ENCODE measurements at places on chromosomes 12 and 14.
A peak's percentile ranks its signal among the peaks of the same experiment; 100 is the strongest.

DNA sequence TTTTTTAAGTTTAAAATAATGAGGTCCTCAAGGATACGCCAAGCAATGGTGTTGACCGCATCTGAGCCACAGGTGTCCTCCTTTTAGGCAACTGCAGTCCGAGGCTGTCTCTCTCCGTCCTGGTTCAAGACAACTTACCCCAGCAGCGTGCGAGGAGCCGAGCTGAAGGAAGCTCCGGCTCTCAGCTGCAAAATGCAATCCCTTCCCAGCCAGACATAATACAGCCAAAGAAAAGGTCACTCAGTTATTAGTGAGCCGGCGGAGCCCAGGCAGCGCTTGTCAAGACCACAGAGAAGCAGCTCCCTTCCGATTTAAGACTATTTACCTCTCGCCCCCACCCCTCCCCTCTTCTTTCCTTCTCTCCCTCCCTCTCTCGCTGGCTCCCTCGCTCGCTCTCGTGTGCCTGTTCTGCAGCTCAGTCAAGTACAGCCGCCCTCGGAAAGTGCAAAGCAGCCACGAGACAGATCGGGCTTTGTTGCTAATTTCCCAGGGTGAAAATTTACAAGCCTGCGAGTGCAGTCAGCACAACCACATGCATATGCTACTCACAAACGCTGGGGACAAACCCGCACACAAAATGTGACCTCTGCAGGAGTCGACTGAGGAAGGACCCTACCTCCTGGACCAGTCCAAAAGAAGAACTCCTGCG lies 363 bp upstream of the LMO3 start:
- DNase-seq, result no peak

GRCh38 chr14:75290851-75291250 lies 12.2 kb downstream of the FOS start:
- DNase-seq, result no peak

DNA sequence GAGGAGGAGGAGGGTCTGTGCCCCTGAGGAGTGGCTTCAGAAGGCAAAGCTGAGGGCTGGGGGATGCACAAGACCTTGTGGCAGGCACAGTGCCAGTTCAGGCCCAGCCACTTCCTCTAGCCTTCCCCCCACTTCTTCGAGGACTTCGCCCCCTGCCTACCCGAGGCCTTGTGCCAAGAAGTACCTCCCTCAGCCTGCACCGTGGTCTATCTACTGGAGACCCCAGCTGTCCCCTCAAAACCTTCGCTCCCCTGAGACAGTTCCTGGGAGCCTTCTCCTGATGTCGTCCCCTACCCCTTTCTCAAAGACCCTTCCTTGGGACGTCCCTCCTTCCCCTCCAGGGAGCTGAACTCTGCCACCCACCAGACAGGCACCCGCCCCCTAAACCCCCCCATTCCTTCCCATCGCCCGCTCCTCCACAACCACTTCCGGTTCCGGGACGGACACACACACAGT lies 604 bp downstream of the ZNF384 start:
- no peak for DNase-seq

- peak; percentile 96 for DNase-seq
These were observed 19.0 kb downstream of the SPRING1 start for GRCh38 chr12:116718655-116719454.

GRCh38 chr12:78208092-78208491 lies 377.4 kb downstream of the NAV3 start:
- DNase-seq, result no peak

GRCh38 chr12:9619411-9620179 lies 11.9 kb upstream of the KLRB1 start:
- no peak for DNase-seq

DNA sequence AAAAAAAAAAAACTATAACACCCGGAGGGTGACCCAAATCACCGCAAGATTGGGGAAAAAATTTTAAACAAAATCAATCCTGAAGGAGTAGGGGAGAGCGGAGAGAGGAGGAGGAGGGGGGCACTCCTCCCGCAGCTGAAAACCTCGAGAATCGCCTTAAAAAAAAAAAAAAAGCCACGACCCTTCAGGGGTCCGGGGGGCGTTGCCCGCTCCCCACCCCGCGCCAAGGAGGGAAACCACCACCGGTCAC lies 254 bp downstream of the GTF2A1 start:
- no peak for DNase-seq

- DNase-seq, result peak; percentile 34
These were observed 153.9 kb downstream of the PRKCH start for GRCh38 chr14:61475316-61475715.

DNA sequence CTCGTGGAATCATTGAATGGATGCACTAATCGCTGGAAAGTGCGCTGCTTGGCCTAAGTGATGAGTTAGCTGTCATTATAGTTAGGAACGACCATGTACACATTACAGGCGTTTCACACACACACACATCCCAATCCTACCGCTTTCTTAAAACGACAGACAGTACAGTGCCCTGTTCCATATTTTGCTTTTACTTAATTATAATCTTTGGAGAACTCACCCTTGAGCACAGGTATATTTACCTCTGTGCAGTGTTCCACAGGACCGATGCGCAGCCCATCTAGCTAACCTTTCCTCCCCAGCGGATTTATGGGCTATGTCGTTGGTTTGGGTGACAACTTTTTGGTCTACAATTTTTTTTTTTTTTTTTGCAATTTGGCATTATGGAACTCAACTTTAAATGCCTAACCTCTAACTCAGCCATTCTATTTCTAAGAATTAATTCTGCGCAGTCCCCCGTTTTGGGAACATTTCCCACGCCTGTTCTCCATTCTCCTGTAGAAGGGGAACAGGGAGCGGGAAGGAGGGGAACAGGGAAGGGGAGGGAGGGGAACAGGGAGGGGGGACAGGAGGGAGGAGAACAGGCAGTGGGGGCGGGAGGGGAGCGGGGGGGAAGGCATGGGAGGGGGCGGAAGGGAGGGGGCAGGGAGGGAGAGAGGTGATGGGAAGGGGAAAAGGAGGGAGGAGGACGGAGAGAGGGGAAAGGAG lies 663 bp upstream of the ULK1 start:
- DNase-seq, result no peak

- no peak for DNase-seq
These were observed 116.0 kb downstream of the CACNA1C start for GRCh38 chr12:2168808-2169207.

DNA sequence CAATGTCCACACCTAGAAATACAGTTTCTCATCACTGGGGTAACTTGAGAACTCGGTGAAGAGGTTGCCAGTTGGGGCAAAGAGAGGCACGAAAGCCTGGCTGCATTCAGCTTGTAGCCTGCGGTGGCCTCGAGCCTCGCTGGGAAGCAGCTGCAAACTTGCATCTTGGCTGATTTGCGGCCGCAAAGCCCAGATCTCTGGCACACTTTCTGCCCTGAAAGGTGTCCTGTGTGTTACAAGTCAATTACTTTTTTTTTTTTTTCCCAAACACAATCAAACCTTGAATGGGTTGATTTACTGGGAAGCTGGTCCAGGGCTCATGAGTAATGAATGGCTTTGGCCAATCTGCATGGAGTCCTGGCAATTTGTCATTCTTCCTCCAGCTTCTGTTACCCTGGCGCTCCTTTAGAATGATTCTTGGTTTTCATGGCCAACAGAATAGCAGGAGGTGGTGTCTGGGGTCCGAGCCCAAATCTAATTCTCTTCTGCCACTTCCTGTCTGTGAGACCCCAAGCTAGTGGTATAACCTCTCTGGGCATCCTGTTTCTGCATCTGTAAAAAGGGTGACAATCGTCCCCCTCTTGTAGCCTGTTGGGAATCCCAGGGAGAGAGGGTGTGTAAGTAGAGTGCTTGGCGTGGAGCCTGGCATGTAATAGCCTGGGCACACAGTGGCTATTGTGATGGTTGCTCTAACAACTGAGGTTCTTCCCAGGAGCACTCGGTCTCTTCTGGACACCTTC lies 6.7 kb downstream of the BCL7A start:
- no peak for DNase-seq

DNA sequence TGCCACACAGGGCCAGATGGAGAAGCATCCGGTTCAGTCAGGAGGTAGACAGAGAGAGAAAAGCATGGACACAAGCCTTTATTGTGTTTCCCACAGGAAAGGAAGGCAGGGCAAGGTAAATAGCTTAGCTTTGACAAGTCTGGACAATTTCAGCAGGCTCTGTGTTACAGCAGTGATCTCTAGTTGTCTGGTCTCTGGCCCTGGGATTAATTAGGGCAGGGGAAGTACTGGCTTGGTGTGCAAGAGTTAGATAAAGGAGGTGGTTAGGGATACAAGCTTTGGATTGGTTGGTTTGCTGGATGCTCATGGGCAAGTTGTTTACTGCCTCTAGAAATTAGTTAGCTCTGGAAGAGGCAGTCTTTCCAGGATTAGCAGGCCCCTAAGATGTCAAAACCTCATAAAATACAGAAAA lies 15.1 kb upstream of the NGDN start:
- no peak for DNase-seq

DNA sequence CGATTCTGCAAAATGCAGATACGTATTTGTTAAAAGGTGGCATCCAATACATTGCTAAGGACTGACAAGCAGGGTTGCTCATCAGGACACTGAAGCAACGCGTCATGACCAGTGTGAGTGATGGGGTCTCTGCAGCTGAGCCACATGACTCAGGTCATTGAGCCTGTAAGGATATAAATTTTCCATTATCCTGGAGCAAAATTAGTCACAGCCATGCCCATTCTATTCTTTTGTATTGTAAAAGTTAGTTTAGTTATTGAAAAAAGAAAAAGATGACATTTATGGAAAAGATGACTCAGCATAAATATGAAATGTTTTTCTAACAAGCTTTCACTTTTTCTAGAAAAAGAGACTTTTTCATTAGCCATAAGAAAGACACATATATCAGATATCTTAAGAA lies 268.0 kb upstream of the TMEM132C start:
- DNase-seq, result no peak

DNA sequence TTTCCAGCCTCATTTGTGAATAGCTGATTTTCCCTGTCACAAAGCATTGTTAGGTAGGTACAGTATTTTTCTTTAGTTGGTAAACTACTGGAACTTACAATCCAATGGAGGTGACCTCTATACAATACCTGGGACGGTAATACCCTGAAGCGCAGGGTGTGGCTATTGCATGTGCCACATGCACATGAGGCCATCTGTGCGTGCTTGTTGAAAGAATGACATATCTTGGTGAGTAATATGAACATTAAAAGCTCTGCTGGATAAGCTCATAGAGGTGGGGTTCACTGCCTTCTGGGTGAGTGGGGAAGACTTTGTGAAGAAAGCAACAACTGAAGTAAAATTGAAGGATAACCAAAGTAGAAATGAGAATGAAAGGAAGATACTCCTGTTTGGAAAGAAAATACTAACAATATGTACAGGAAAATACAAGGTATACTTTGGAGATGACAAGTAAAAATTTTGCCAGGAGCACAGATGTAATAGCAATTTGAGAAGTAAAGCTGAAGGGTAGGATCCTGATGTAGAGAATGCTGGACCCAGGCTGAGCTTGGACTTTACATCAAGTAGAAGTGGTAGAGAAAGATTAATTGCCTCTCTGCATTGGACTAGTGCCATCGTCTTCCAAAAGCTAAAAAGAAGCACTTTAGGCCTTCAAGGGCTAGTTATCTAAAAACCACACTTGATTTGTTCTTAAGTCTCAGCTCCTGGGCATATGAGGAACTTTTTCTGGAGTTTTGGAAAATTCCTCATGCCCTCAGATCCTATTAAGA lies 97.1 kb downstream of the SLC38A6 start:
- no peak for DNase-seq
